ENCODE measurements at places on chromosomes 6 and 20.

DNA sequence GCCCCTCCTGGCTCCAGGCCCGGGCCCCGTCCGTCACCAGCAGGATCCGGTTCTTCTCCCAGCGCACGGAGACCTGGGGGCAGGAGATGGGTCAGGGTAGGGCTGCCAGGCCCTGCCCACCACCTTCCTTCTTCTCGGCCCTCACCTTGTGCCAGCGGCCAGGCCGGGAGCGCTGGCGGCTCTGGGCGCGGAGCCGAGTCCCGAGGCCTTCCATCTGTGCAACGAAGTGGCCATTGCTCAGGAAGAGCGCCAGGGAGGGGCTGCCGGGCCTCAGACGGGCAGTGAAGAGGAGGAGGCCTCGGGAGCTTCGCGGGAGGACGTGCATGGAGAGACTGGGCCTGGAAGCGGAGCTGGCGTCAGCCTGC is 7.9 kb downstream of the ADRM1 start:
- no peak for DNase-seq

DNA sequence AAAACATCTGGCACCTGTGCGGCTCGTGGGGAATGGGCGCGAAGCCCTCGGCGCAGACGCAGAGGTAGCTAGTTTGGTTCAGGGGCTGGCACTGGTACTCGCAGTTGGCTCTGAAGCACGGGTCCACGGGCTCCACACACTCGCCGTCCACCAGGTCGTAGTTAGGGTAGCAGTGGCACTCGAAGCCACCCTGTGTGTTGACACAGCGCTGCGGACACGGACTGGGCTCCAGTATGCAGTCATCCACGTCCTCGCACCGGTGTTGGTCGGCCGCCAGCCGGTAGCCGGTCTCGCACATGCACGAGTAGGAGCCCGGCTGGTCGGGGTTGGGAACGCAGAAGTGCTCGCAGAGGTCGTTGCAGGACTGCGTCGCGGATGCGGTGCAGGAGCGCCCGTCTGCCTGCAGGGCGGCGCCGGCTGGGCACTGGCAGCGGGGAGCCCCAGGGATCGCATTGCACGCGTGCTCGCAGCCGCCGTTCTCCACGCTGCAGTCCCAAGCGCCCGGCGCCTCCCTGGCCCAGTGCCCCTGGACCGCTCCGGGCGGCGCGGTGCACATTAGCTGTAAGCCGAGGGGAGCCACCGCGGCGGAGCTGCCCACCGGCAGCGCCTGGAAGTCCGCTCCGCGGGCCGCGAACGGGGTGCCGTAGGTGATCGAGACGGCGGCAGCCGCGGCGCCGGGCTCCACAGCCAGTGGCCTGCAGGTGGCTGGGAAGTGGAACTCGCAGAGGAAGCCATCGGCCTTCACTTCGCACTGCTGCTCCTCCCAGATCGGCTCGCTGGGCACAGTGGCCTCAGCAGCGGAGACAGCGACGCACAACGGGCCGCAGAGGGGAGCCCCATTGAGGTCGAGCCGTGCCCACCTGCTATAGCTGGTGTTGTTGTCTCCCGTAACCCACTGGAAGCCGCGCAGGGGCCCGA is 930 bp downstream of the THBD start:
- no peak for DNase-seq

- no peak for DNase-seq
Measured at GRCh38 chr20:10715035-10715434, 41.2 kb upstream of the JAG1 start.

- no peak for DNase-seq
Measured at GRCh38 chr6:139062932-139063646, 34.5 kb downstream of the ABRACL start.

DNA sequence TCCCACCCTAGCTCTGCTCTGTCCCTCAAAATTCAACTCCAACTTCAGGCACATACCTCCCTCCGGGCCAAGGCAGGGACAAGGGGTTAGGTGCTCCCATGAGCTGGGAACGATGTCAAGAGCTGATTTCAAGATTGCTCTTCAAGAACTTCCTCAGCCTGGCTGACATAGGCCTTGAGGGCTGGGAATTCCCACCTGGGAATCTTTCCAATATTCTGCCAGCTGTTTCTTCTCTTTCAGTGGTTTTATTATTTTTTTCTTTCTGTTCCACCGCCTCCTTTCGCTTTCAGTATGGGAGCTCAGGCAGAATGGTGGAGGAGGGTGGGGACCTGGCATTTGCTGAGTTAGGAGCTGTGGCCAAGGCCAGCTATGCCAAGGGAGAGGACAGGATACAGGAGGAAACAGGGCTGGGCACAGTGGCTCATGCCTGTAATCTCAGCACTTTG is 33.7 kb downstream of the SRSF3 start:
- no peak for DNase-seq

DNA sequence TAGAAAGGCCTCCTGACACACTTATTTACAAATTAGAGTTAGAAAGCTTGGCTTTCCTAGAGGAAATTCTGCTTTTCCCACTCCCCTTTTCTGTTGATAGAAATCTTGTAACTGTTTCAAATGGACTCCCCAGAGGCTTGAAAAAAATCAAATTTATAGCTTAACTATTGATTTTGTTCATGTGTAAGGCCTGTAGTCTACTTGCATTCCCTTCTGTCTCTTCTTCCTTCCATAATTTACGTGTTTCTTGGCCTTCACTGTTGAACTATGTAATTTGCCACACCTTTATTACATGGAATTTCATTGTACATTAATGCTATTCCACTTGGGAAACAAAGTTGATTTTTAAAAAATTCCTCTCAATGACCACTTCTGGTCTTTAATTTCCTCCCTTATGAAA is 81.4 kb downstream of the LAMP5 start:
- DNase-seq, result no peak

- no peak for DNase-seq
Measured at GRCh38 chr6:168004945-168005344, 7.5 kb downstream of the KIF25 start.

DNA sequence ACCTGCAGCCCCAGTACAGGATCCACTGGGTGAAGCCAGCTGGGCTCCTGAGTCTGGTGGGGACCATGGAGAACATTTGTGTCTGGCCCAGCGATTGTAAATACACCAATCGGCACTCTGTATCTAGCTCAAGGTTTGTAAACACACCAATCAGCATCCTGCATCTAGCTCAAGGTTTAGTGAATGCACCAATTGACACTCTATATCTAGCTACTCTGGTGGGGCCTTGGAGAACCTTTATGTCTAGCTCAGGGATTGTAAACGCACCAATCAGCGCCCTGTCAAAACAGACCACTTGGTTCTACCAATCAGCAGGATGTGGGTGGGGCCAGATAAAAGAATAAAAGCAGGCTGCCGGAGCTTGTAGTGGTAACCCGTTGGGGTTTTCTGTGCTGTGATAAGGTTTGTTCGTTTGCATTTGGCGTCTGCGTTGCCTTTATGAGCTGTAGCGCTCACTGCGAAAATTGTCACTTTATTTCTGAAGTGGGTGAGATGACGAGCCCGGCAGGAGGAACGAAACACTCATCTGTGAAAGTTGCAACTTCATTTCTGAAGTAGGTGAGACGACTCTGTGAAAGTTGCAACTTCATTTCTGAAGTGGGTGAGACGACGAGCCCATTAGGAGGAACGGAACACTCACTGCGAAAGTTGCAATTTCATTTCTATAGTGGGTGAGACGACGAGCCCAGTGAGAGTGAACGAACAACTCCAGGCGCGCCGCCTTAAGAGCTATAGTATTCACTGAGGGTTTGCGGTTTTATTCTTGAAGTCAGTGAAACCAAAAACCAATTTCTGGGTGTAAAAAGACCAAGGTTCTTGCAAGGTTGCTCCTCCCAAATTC is 31.1 kb downstream of the SERPINB6 start:
- DNase-seq, result peak; percentile 44

GRCh38 chr20:24891546-24892393 is 57.3 kb upstream of the CST7 start:
- no peak for DNase-seq

DNA sequence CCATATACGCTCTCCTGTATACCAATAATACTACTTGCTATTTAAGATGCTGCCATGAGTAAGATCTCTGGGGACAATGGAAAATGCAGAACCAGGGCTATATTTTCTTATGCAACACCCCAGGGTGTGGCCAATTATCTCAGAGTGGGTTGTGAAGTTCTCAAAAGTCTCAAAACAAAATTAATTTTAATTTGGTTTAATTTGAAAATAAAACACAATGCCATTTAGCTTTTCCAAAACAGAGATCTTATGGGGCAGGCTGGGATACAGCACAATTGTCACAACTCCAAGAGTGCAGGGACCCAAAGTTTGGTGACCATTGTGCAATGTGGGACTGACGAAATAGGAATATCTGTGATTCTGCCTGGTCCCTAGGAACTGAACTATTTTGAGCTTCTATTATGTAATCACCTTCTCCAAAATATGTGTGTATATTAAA is 43.1 kb downstream of the MBOAT1 start:
- DNase-seq, result no peak

GRCh38 chr6:145044641-145045246 is 690.6 kb downstream of the EPM2A start:
- DNase-seq, result no peak

DNA sequence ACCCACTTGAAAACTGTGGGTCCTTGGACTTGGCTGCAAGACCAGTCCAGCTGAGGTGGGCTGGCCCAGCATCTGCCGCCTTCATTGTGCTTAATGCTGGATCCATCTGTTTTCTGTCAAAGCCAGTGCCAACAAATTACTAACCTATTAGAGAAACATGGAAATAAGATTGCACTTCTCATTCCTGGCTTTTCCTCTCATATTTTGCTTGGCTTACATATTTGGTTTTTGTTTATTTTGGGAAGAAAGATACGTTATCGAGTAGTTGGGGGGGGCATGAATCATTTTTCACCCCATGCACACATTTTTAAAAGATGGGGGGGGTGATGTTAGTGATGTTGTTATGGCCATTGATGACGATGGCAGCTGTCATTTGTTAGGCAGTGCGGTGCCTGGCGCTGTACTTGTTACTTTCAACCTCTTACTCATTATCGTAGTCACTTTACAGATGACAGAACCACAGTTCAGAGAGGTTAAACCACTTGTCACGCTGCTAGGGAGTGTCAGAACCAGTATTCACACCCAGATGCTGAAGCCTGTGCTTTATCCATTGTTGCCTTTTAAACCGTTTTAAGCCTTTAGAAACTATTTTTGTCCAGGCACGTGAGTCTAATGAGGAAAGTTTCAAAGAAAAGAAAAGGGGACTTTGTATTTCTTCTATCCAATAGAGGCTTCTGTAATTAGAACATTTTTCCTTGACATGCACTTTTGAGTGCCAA is 180.0 kb downstream of the TMEM242 start:
- peak; percentile 11 for DNase-seq

DNA sequence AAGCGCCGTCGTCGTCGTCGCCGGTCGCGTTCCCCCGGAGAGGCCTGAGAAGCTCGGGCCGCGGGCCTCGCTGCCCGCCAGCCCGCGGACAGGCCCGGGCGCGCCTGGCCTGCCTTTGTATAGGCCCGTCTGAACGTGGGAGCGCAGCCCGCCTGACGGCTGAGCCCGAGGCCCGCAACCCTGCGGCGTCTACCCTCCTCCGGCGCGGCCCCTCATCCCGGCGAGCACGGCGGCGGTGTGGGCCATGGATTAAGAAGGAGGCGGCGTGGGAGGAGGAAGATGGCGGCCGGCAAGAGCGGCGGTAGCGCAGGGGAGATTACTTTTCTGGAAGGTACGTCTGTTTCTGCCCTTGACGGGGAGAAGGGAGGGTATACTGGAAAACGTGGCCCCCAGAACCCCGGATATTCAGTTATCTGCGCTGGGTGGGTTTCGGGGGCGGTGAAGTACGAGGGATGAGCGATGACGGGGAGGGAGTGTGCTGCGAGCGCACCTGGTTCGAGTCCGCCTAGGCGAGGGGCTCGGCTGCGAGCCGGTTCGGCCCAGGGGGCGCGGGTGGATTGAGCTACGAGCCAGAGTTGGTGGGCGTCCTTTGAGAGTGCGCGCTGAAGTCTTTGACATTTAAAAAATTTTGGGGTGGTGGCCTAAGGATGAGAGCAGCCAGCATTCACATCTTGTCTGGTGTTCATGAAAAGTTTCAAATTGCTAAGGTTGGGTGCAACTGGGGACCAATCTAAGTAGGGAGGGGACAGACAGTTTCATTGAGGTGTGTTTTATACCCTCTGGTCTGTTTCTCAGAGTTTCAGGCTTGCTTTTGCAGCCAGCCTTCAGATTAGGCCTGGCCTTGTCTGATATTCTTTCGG is 796 bp downstream of the SENP6 start:
- DNase-seq, result peak; percentile 26

- no peak for DNase-seq
Measured at GRCh38 chr6:124937645-124938044, 24.6 kb upstream of the RNF217 start.

GRCh38 chr20:57133926-57134650 is 132.4 kb downstream of the BMP7 start:
- DNase-seq, result no peak

- DNase-seq, result no peak
Measured at GRCh38 chr6:117167520-117168271, 97.7 kb upstream of the VGLL2 start.

DNA sequence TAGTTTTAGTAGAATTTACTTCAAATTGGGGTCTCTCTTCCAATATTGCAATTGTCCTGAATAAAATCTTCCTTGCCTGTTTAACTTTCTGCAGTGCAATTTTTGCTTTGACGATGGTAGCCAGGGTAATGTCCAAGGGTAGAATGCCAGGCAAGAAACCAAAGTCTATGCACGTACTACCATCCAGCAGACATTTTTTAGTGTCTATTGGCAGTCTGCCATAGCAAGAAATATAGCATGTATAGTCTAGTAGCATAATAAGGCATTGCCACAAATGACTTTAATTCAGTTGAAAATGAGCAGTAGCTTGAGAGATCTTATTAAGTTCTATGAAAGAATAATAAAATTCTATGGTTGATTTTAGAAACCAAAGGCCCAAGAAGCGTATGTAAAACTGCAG is 62.3 kb upstream of the KCNQ5 start:
- no peak for DNase-seq

DNA sequence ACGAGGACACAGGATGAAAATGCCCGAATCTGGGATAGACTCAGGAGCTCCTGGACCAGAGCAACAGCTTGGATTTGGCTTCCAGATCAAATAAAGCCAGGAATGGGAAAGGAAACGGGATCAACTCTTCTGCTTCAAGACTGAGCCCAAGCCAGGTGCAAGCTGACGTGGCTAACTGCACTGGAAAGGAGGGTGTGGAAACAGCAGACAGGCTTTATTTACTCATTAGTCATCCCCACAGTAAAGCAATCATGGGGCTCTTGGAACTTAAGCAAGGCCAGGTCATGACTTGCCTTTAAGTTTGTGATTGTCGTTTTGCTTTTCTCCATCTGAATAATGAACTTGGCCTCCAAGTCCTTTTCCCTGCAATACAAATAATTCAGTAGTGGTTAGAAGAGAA is 45.2 kb downstream of the KIF16B start:
- no peak for DNase-seq

GRCh38 chr6:56079751-56080540 is 167.4 kb downstream of the COL21A1 start:
- no peak for DNase-seq

- no peak for DNase-seq
Measured at GRCh38 chr6:43524483-43524961, 7.6 kb downstream of the POLR1C start.

GRCh38 chr6:51620971-51621370 is 466.4 kb downstream of the PKHD1 start:
- no peak for DNase-seq

- DNase-seq, result no peak
Measured at GRCh38 chr6:22248513-22249308, 48.1 kb downstream of the PRL start.

All from stimulated activated CD8-positive, alpha-beta memory T cell treated with anti-CD3 and anti-CD28 coated beads, Interleukin-7, amount 100 ng/mL, for 24 hours (primary cell).